ENCODE measurements at places on chromosomes 3 and 15.

DNA sequence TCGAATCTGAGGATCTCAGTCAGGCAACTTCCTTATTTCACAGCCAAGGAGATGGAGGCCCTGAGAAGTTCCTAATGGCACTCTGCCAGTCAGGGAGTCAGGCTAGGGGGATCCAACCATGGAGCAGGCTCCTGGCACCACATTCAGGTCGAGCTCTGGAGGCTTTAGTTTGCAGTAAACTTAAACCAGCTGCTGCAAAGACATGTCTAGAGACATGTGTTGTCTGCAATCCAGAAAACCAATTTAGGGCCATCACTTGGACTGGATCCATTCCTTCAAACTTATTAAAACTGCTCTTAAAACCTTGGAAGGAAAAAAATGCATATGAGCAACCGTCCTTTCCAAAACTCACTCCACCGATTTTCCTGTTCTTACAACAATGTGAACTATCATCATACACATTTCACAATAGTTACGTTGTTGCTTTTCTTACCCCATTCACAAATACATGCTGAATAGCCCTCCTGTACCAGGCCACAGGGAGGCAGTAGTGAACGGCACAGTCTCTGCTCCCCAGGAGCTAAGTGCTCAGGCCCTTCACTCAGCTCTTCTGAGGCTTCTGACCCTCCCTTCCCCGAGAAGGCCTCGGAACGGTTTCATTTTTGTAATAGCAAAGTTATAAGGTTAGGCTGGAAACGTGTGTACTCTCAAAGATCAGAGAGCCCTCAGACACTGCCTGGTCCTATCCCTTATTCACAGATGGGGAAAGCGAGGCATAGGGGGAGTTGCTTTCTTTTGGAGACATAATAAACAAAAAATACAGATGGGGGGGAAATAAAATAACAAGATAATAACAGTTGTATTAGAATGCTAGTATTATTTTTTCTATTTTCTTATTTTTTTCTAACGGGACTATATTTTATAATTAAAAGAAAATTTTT lies 20.1 kb downstream of the RFT1 start:
- DNase-seq, result peak; percentile 64

- no peak for DNase-seq
These were observed 45.7 kb upstream of the STT3B start for GRCh38 chr3:31486865-31487533.

GRCh38 chr3:10279384-10280176 lies 13.2 kb downstream of the GHRL start:
- no peak for DNase-seq

DNA sequence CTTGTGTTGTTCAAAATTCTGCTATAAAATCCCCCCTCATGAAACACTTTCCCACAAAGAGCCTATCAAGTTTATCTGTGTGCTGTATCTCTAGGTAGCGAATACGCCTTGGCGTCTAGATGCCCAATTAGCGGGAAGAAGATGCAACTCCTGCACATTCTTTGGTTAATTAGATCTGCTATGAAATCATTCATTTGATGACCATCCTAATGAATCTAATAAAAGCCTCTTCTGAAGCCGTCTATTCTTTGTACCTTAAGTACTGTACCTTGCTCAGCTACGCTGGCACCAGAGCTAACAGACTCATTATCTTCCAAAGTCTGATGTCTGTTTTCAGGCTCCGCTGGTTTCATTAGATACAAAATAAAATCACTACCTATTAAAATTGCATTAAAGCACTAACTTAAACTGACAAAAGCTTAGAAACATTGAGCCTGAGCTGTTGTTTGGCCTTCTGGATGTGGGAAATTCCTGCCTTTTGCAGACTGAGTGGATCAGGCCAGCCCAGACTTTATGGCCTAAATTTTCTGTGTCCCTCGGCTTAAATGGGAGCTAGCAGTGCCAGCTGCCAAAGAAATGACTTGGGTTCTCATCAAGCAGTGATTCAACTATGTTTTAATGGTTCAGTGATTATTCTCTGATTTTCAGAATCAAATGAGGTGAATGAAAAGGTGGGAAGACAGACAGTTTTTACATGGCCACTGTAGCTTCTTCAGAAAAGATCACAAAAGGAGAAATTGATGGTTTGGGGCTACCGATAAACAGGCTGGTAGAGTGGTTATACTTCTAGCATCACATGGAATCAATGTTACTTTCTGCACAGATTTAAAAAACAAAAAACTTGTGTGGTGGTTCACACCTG lies 28.4 kb upstream of the CHST2 start:
- no peak for DNase-seq

GRCh38 chr15:31503758-31504461 lies 177.3 kb downstream of the KLF13 start:
- DNase-seq, result no peak

DNA sequence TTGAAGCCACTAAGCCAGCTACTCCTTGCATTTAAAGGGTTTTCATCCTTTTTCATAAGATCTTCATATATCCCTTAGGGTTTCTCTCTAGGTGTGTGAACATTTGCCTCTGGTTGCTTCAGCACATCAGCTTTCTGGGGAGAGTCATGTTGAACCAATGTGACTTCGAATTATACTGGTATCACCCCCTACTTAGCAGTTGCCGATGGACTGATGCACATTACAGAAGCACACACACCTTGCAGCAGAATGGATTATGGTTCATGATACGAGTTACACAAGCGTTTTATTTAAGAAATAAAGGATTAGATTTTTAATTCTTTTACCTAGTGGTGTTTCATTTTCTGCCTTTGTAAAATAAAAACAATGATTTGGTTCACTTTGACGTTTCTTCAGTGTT lies 39.6 kb downstream of the FBXO22 start:
- no peak for DNase-seq

DNA sequence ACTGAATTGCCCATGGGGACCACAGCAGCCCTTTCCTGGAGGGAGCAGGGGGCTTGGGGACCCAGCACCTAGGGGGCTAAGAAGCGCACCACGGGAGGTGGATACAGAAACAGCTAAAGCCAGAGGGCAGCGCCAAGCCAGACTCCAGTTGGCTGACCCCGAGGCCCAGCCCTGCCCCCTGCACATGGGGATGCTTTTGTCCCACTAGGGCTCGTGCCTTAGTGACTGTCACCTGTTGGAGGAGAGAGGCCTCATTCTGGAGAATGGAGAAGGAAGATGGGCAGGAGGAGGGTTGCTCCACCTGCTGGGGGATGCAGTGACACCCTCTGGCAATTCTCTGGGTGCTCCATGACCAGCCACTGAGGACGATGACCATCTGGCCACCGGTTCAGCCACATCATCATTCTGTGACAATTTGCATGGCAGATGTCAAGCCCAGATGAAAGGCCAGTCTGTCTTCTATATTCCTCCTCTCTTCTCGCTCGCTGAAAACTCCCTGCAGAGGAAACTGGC lies 167.8 kb upstream of the TLE3 start:
- no peak for DNase-seq

GRCh38 chr3:141414800-141415462 lies 46.6 kb downstream of the ZBTB38 start:
- DNase-seq, result peak; percentile 57

Measured in COLO829 (cell line).